ENCODE measurements at places on chromosomes 2 and 18. TPM values are rescaled to one million over a fixed set of nuclear protein-coding genes. Genes with fewer than 3 reads are reported as not detected.

SERPINB4 gene
- not detected for total RNA-seq

ADD2 gene
- 2.8 TPM for total RNA-seq

RIT2 gene
- total RNA-seq = not detected

STON1 gene
- 13.4 TPM for total RNA-seq

PLB1 gene
- total RNA-seq = 2.4 TPM

KCNG2 gene
- total RNA-seq = not detected

PIGN gene
- 58.5 TPM for total RNA-seq

OXER1 gene
- 4.1 TPM for total RNA-seq

SLC40A1 gene
- 74.2 TPM for total RNA-seq

CPO gene
- total RNA-seq = 1.6 TPM

ARHGAP28 gene
- total RNA-seq = 26.0 TPM

CHPF gene
- 121 TPM for total RNA-seq

REEP1 gene
- total RNA-seq = 29.3 TPM

TNS1 gene
- total RNA-seq = 196 TPM

SCN9A gene
- total RNA-seq = 11.1 TPM

OBSL1 gene
- total RNA-seq = 105 TPM

FAM237A gene
- not detected for total RNA-seq

Measured in tongue (tissue), 3 donors.